H1 (cell line): ENCODE measurements at places on chromosomes 3 and 15. TPM values are rescaled to one million over a fixed set of nuclear protein-coding genes. Genes with fewer than 3 reads are reported as not detected.

SELENOS gene
- 45.2 and 46.0 TPM in 2 replicates for total RNA-seq

SV2B gene
- total RNA-seq = 0.20 and 0.46 TPM in 2 replicates

GRCh38 chr3:177345049-177345972 is 148.0 kb upstream of the TBL1XR1 start:
- H3K27ac ChIP-seq = no peak overlapping the region
- DNase-seq = no peak
- H3K4me3 ChIP-seq = peak overlapping the region; percentile 17; the same call in 1 of the 2 replicates
- H3K36me3 ChIP-seq = no peaks in the 10 kb centered on the region
- peaks cover 42% of the 10 kb centered on the region for H3K27me3 ChIP-seq

- no peaks in the 10 kb centered on the region for H3K4me1 ChIP-seq
- no peaks in the 10 kb centered on the region for H3K36me3 ChIP-seq
- no peaks in the 10 kb centered on the region for H3K27me3 ChIP-seq
- H3K4me3 ChIP-seq = no peak overlapping the region
- H3K27ac ChIP-seq = no peak overlapping the region
These were observed 20.2 kb upstream of the PIK3CB start for GRCh38 chr3:138854940-138855339.

- no peak overlapping the region for H3K27ac ChIP-seq
- no peaks in the 10 kb centered on the region for H3K27me3 ChIP-seq
- H3K4me3 ChIP-seq = no peak overlapping the region
- DNase-seq = no peak
These were observed 50.1 kb downstream of the HEG1 start for GRCh38 chr3:125005676-125006075.

KBTBD13 gene
- not detected in 2 replicates for total RNA-seq

- no peaks in the 10 kb centered on the region for H3K4me1 ChIP-seq
- no peak overlapping the region for H3K4me3 ChIP-seq
- no peaks in the 10 kb centered on the region for H3K27me3 ChIP-seq
- no peak overlapping the region for H3K27ac ChIP-seq
- no peak for DNase-seq
These were observed 56.0 kb upstream of the KCNMB2 start for GRCh38 chr3:178480274-178480673.

GRCh38 chr3:11928381-11928780 is 75.8 kb upstream of the SYN2 start:
- DNase-seq = no peak
- no peak overlapping the region for H3K4me3 ChIP-seq
- no peaks in the 10 kb centered on the region for H3K27me3 ChIP-seq
- H3K4me1 ChIP-seq = peaks cover 7% of the 10 kb centered on the region; the same call in 1 of the 2 replicates
- H3K36me3 ChIP-seq = no peaks in the 10 kb centered on the region
- H3K27ac ChIP-seq = no peak overlapping the region

GRCh38 chr3:137542049-137542448 is 222.1 kb upstream of the SOX14 start:
- no peaks in the 10 kb centered on the region for H3K36me3 ChIP-seq
- no peak overlapping the region for H3K27ac ChIP-seq
- H3K4me3 ChIP-seq = no peak overlapping the region
- H3K4me1 ChIP-seq = no peaks in the 10 kb centered on the region
- no peak for DNase-seq

- H3K27me3 ChIP-seq = no peaks in the 10 kb centered on the region
- H3K4me1 ChIP-seq = no peaks in the 10 kb centered on the region
- no peak for DNase-seq
- no peaks in the 10 kb centered on the region for H3K36me3 ChIP-seq
These were observed 91.9 kb downstream of the LRRC28 start for GRCh38 chr15:99343208-99343607.

XPC gene
- total RNA-seq = 27.3 and 27.7 TPM in 2 replicates

DNA sequence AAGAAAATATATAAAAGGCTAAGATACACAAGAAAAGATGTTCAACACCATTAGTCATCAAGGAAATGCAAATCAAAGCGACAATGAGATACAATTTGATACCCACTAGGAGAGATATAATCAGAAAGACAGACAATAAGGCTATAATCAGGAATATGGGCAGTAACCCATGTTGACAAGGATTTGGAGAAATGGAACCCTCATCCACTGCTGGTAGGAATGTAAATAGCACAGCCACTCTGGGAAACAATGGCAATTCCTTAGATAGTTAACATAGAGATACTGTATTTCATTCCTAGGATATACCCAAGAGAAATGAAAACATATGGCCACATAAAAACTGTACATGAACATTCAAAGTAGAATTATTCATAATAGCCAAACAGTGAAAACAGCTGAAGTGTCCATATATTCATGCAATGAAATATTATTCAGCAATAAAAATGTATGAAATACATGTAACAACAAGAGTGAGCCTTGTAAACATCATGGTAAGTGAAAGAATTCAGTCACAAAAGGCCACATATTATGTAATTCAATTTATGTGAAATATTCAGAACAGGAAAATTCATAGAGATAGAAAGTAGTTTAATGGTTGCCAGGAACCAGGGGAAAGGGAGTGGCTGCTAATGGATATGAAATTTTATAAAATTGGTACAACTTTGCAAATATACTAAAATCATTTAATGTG is 18.2 kb upstream of the COL8A1 start:
- no peak for DNase-seq
- H3K4me3 ChIP-seq = no peak overlapping the region
- no peaks in the 10 kb centered on the region for H3K4me1 ChIP-seq
- H3K27me3 ChIP-seq = no peaks in the 10 kb centered on the region

DNA sequence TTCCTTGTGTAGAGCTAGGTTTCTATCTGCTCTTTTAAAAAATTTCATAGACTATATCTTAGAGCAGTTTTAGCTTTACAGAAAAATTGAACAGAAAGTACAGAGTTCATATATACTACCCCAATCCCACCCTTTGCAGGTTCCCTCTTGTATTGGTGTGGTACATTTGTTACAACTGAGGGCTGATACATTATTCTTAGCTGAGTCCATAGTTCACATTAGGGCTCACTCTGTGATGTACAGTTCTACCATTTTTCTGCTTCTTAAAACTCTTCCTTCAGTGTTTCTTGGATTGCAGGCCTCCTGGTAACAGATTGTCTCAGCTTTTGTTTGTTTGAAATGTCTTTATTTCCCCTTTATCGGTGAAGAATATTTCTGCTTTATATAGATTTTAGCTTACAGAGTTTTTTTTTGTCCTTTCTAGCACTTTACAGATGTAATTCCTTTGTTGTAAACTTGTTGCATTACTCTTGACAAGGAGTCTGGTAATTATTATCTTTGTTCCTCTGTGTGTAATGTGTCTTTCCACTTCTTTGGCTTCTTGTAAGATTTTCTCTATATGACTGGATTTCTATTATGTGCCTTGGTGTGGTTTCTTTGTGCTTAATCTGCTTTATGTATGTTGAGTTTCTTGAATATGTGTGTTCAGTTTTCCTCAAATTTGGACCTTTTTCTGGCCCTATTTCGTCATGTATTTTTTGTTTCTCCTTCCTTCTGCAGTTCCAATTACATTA is 25.3 kb downstream of the MEF2A start:
- H3K4me1 ChIP-seq = no peaks in the 10 kb centered on the region
- no peak for DNase-seq
- no peak overlapping the region for H3K27ac ChIP-seq
- H3K36me3 ChIP-seq = no peaks in the 10 kb centered on the region
- no peaks in the 10 kb centered on the region for H3K27me3 ChIP-seq

DNA sequence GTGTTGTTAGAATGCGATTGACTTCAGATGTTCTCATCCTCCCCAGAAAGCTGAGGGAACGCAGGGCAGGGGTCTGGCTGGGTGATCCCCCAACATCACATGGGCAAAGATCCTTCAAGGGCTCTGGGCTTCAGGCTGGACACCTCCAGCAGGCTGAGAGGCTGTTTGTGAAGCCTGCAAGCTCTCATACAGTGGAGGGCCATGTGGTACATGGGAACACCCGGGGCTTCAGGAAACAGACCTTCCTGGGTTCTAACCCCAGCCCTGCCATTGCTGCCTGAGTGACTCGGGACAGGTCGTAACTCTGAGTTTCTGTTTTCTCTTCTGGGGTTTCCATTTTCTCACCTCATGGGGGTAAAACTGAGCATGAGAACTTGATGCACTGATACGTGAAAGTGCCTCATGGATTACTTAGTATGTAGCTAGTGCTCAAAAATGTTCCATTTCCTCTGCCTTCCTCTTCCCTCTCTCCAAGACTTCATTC is 81.2 kb downstream of the TLE3 start:
- H3K27ac ChIP-seq = no peak overlapping the region
- no peak for DNase-seq
- H3K4me3 ChIP-seq = no peak overlapping the region
- H3K36me3 ChIP-seq = no peaks in the 10 kb centered on the region
- no peaks in the 10 kb centered on the region; the same call in 1 of the 2 replicates for H3K27me3 ChIP-seq
- peaks cover 22% of the 10 kb centered on the region for H3K4me1 ChIP-seq

DNAJC19 gene
- total RNA-seq = 82.2 and 90.9 TPM in 2 replicates

GRCh38 chr3:33441225-33441976 is 1.2 kb upstream of the UBP1 start:
- no peaks in the 10 kb centered on the region for H3K36me3 ChIP-seq
- no peak for DNase-seq
- H3K27me3 ChIP-seq = no peaks in the 10 kb centered on the region
- H3K4me3 ChIP-seq = peak overlapping the region; percentile 82
- peak overlapping the region; percentile 84 for H3K27ac ChIP-seq

SCAANT1 gene
- total RNA-seq = not detected in 2 replicates

CLPX gene
- 53.6 and 56.4 TPM in 2 replicates for total RNA-seq

ATRIP gene
- 16.7 and 20.2 TPM in 2 replicates for total RNA-seq

GRCh38 chr3:49500732-49501609 is 30.9 kb downstream of the DAG1 start:
- no peak overlapping the region for H3K27ac ChIP-seq
- no peak overlapping the region for H3K4me3 ChIP-seq
- no peaks in the 10 kb centered on the region for H3K27me3 ChIP-seq
- no peak for DNase-seq

STX19 gene
- total RNA-seq = not detected in 2 replicates

- no peaks in the 10 kb centered on the region for H3K27me3 ChIP-seq
- no peak for DNase-seq
- no peak overlapping the region for H3K27ac ChIP-seq
- H3K36me3 ChIP-seq = no peaks in the 10 kb centered on the region
These were observed 89.2 kb downstream of the CERS3 start for GRCh38 chr15:100439514-100439913.

- H3K27me3 ChIP-seq = no peaks in the 10 kb centered on the region; the same call in 1 of the 2 replicates
- peaks cover 7% of the 10 kb centered on the region for H3K4me1 ChIP-seq
- H3K36me3 ChIP-seq = no peaks in the 10 kb centered on the region
- H3K4me3 ChIP-seq = no peak overlapping the region
- DNase-seq = no peak
These were observed 5.0 kb downstream of the ABTB1 start for GRCh38 chr3:127677541-127678314.

TIMP4 gene
- 7.5 and 8.7 TPM in 2 replicates for total RNA-seq

CCDC39 gene
- 0.34 and 0.80 TPM in 2 replicates for total RNA-seq

DNA sequence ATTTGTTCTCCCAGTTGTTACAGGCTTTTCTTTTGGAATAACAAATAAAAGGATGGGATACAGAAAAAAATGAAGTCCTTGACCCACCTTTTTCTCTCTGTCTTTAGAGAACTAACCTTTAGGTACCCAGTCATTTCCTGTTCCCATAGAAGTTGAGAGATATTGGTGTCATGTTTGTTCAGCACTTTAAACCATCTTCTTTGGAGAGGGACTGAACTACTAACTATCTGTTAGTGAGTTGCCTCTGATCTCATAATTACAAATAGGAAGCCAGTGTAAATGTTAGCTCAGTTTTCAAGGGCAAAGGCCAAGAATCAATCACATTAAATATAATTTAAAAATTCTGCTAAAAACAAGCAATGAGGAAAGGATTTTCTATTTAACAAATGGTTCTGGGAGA is 72.9 kb upstream of the DCBLD2 start:
- no peak overlapping the region for H3K27ac ChIP-seq
- H3K27me3 ChIP-seq = no peaks in the 10 kb centered on the region
- H3K4me3 ChIP-seq = no peak overlapping the region
- no peak for DNase-seq

GRCh38 chr3:133925960-133926735 is 30.5 kb upstream of the RAB6B start:
- no peak overlapping the region for H3K4me3 ChIP-seq
- H3K27ac ChIP-seq = no peak overlapping the region
- peaks cover 14% of the 10 kb centered on the region; the same call in 1 of the 2 replicates for H3K27me3 ChIP-seq
- peaks cover 9% of the 10 kb centered on the region; the same call in 1 of the 2 replicates for H3K4me1 ChIP-seq
- no peak for DNase-seq

SPESP1 gene
- total RNA-seq = not detected in 2 replicates

DNA sequence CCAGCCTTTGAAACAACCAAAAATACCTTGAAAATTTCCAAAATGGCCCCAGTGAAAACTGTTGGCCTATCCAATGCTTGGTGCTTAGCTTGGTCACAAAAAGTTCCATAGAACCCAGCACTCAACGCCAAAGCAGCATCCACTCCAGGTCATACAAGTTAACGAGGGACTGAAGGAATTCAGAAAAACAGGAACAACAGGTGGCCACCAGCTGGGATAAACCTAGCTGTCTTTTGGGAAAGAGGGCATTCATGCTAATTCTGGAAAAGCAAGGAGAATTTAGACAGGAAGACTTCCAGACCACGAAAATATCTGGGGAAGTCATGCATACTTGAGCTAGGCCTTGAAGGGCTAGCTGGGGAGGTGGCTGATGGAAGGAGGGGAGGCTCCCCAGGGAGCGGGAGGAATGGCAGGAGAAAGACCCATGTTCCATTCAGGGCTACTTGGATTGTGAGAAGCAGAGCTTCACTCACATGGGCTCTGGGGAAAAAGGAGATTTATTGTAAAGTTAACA is 28.6 kb downstream of the COLQ start:
- no peaks in the 10 kb centered on the region for H3K27me3 ChIP-seq
- H3K4me1 ChIP-seq = peaks cover 4% of the 10 kb centered on the region; the same call in 1 of the 2 replicates
- H3K27ac ChIP-seq = no peak overlapping the region
- H3K36me3 ChIP-seq = no peaks in the 10 kb centered on the region
- H3K4me3 ChIP-seq = no peak overlapping the region
- DNase-seq = no peak

- no peak overlapping the region for H3K4me3 ChIP-seq
- no peaks in the 10 kb centered on the region for H3K4me1 ChIP-seq
- no peak overlapping the region for H3K27ac ChIP-seq
These were observed 24.8 kb downstream of the KPNA4 start for GRCh38 chr3:160540551-160540950.

AMOTL2 gene
- total RNA-seq = 60.3 and 63.7 TPM in 2 replicates

DNA sequence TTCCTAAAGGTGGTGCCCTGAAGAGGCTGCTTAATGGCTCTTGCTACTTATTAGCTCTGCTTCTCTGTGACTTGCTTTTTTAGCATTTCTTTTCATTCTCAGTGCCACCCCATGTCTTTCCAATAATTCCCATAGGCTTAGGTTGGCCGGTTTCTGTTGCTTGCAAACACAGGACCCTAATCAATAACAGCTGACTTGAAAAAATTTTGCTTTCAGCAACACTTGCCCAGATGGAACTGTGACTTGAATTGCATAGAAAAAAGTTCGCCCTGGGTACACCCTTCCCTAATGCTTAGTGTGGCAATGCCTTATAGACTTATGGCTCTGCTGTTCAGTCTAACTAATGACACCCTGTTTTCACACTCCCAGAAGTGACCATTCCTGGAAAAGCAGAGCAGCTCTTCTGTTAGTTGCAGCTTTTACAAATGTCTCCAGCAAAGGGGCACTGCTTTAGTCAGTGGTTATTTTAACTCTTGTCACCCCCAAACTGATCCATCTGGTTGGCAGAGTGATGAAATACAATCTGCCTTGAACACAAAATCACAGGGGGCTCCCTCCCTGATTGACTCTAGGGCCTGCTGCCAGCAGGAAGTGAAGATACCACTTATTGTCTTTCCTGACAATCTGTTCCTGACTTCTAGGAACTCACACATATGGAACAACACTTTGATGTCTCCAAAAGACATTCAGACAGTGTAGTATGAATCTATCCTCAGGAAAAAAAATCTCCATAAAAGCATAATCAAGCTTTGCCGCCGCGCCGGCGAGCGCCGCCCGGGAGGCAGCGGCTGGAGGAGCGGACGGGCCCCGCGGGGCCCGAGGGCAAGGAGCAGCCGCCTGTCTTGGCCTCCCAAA is 9.7 kb upstream of the SLMAP start:
- no peak overlapping the region for H3K27ac ChIP-seq
- no peaks in the 10 kb centered on the region for H3K36me3 ChIP-seq
- DNase-seq = no peak
- no peaks in the 10 kb centered on the region for H3K4me1 ChIP-seq
